Activated naive CD4-positive, alpha-beta T cell treated with anti-CD3 and anti-CD28 coated beads for 36 hours (primary cell): ENCODE measurements at places on chromosomes 5 and 9. TPM values are rescaled to one million over a fixed set of nuclear protein-coding genes. Genes with fewer than 3 reads are reported as not detected.

Gene ACOT12
- not detected for total RNA-seq

Gene ENHO
- 0.19 TPM for total RNA-seq

Gene QRFP
- not detected for total RNA-seq

Gene PCDHGA3
- not detected for total RNA-seq

Gene ZNF883
- 0.44 TPM for total RNA-seq

Gene CCDC192
- not detected for total RNA-seq

Gene FGD3
- 58.8 TPM for total RNA-seq

Gene CTSV
- 0.95 TPM for total RNA-seq

Gene NOTCH1
- total RNA-seq, result 80.2 TPM

Gene PCDHGC4
- total RNA-seq, result not detected

Gene ANKRA2
- 26.5 TPM for total RNA-seq

Gene HRH2
- 8.7 TPM for total RNA-seq

Gene TMEM232
- 0.31 TPM for total RNA-seq

Gene CARD19
- total RNA-seq, result 52.0 TPM
